ENCODE measurements at places on chromosomes 12 and 14.

DNA sequence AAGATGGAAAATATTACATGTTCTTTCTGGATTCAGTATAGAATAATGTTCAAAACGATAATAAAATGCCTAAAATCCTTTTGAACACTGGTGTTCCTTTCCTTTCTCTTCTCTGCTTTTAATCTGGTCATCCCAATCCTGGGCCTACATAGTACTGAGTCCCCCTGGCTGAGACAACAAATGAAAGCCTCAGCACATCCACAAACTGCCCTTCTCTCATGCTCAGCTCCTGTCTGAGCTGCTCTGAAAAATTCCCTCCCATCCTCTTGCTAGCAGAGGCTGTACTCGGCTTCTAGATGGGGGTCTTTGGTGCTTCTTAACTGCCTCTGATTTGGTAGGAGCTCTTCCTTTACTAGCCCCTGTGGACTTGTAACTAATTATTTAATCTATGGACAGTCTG, 232.3 kb downstream of the MED13L start:
- DNase-seq, result no peak

- no peak for DNase-seq
Measured at GRCh38 chr12:47834199-47834903, 14.6 kb upstream of the HDAC7 start.

- no peak for DNase-seq
Measured at GRCh38 chr14:101362529-101363260, 198.6 kb upstream of the DIO3 start.

DNA sequence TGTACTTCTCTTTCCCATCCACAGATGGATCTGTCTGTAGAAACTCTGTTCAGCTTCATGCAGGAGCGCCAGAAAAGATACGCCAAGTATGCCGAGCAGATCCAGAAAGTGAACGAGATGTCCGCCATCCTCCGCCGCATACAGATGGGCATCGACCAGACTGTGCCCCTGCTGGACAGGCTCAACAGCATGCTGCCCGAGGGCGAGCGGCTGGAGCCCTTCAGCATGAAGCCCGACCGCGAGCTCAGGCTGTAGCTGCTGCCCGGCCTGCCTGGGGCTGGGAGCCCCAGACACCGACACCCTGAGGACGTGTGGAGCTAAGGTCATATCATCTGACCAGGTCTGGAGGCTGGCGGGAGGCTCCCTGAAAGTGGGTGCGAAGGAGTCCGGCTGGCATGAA, 97.1 kb downstream of the DUSP16 start:
- no peak for DNase-seq

DNA sequence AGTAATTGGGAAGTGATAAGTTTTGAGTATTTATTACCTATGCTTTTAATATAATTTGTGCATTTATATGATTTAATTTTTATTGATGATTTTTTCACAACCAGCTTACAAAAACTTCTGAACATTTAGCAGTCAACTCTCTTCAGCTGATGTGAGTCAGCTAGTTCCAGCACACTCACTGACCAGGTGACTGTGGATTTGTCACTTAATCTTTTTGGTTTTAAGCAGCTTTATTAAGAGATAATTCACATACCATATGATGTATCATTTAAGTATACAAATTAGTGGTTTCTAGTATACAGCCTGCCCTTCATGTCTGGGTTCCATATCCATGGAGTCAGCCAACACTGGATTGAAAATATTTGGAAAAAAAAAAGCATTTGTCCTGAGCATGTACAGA, 103.5 kb downstream of the SYNE2 start:
- DNase-seq, result peak; percentile 25

DNA sequence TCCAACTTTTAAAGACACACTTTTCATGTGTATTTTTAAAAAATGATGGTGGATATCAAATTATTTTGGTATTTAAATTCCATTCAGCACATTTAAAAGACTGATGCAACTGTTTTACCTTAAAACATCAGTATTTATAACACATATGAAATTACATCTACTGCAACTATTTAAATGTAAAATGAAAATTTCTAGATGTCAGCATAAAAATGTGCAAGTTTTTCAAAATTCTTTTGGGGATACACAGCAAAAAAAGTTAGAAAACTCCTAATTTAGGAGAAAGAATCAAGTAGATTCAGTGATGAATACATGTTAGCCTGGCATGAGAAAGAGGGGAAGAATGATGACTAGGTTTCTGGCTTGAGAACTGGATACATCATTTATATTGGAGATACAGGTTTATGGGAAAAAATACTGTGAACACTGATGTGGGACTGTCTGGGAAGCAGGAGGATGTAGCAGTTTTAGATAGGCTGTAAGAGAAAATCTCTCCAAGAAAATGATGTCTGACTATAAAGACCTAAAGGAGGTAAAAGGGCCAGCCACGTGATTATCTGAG, 9.2 kb downstream of the SOS2 start:
- DNase-seq, result peak; percentile 31

GRCh38 chr14:32576088-32576795, 247.1 kb downstream of the AKAP6 start:
- DNase-seq, result peak; percentile 63

GRCh38 chr12:3962631-3963483, 89.7 kb upstream of the PARP11 start:
- DNase-seq, result no peak

DNA sequence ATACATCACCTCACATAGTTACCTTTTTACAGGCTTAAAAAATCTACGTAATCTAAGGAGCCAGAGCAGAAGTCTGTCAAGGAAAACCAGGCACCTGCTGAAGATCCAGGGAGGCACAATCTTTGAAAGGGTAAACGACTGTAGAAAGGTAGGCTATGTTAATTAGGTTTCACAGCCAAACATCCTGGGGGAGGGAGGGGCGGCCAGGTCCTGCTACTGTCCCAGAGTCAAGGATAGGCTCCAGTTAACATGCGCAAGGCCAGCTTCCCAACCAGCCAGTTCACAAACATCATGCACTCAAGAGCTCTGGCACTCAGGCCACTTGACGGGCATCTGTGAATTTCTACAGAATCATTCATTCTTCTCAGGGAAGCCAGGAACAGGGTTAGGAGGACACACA, 22.9 kb downstream of the NIN start:
- no peak for DNase-seq

DNA sequence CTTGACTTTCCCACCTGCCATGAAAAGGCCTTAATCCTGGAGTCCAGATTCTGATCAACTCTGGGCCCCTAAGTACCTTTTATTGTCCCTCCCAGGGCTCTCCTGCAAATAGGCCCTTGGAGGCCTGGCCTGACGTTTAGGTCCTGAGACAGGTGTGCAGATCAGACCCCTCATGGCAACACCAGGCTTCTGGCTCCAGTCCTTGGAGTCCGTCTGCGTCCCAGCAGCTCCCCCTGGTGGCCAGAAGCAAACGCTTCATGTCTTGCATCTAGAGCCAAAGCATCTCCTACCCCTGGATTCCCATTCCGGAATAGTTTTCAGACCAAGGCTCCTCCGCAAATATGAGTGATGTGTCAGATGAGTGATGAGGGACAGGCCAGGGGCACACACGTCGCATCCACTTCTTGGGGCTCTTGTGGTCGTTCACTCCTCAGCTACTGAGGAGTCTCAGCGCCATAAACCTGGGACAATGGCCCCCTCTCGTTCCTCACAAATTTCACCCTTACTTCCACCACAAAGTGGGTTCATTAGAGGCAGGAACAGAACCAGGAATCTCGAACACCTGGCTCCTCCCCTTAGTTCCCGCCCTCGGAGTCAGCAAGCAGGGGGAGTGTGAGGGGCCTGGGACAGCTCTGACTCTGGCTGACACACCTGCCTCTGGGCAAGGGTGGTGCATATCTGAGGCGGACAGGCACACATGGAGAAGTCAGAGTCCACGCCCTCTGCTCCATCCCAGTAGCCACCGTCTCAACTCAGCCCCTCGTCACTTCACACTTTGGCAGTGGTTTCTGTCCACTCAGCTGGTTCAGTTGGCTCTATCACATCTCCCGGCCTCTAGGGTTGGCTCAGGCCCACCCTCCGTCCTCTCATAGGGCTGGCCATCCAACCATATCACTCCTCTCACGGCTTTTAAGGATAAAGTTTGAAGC, 77.9 kb upstream of the PWP1 start:
- peak; percentile 73 for DNase-seq

DNA sequence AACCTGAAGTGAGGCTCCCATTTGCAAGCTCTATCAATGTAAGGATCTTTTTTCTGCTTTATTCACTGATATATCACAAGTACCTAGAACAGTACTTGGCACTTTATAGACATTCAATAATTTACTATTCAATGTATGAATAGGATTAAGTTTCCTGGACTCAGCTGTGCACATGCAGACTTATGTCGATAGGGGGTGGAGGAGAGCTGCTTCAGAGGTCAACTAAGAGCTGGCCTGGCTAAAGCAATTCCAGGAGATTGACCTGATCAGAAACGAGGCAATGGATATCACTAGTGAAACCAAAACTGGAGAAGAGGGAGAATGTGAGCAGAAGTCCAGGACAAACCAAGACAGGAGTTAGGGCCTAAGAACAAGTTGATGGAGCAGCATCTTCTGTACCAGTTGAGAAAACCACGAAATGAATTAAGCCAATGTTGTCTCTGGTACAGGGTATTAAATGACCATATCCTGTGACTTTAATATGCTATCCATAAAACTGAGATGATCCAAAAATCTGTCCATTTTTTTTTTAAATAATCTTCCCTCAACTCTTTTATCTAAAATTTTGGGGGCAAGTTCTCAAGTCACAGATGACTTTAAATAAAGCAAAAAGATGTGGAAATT, 169.2 kb downstream of the PIK3C2G start:
- DNase-seq, result peak; percentile 58

DNA sequence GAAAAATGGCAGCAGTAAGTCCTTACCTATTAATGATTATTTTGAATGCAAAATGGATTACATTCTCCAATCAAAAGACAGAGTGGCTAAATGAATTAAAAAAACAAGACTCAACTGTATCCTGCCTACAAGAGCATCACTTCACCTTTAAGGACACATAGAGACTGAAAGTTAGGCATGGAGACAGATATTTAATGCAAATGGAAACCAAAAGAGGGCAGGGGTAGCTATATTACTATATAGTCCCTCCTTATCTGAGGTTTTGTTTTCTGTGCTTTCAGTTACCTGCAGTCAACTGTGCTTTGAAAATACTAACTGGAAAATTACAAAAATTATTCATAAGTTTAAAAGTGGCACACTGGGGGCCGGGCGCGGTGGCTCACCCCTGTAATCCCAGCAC, 17.2 kb downstream of the NECAP1 start:
- no peak for DNase-seq

DNA sequence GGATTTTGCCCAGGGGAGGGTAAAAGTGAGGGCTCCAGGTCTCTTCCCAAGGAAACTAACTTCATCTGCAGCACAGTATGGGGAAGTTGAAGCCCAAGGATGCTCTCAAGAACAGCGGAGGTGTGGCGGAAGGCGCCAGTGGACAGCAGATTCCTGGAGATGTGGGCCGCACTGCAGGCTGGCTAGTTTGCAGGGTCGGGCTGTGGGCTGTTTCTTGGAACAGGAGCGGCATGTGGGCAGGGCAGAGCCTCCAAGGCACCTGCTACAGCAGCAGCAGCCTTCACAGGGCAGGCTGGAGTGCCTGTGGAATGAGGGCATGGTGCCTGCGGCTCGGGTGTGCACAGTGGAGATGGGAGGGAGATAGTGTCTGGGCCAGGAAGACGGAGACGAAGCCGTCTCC, 100.0 kb upstream of the SFSWAP start:
- DNase-seq, result no peak

- no peak for DNase-seq
Measured at GRCh38 chr12:116131176-116131575, 146.3 kb downstream of the MED13L start.

Measured in fibroblast of upper back skin (primary cell).